Endodermal cell (in vitro differentiated cells): ENCODE measurements at places on chromosomes 4 and X.
A peak's percentile ranks its signal among the peaks of the same experiment; 100 is the strongest.

DNA sequence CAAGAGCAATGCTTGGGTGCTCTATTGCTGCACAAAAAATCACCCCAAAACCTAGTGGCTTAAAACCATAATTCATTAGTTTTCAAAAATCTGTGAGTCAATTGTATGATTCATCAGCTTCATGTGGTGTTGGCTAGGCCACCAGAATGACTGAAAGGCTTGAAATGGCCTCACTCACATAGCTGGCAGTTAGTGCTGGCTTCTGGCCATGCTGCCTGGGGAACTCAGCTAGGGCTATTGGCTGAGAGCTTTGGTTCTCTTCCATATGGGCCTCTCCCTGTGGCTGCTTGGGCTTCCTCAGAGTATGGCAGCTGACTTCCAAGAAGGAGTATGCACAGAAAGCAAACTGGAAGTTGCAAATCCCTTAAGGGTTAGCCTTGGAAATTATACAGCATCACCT, 3.1 kb upstream of the MTMR1 start:
- no peak for DNase-seq

DNA sequence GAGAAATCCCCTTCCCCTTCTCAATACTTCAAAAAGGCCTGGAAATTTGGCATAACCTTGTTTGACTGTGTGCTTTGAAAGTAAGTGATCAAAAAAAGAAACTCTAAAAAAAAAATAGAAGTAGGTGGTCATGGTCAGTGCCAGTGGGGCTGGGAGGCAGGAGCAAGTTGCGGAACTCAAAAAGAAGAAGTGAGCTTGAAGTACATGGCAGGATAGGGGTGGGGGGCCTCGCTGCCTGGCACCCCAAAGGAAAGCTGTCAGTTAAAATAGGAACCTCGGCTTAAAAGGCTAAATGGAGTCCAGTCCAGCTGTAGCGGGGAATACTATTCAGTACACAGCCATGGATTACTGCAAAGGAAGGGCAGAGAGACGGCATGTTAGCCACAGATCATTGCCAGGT, 12.2 kb upstream of the NKRF start:
- no peak for DNase-seq

- DNase-seq: no peak
Measured at GRCh38 chr4:123102897-123103471, 180.6 kb upstream of the NUDT6 start.

DNA sequence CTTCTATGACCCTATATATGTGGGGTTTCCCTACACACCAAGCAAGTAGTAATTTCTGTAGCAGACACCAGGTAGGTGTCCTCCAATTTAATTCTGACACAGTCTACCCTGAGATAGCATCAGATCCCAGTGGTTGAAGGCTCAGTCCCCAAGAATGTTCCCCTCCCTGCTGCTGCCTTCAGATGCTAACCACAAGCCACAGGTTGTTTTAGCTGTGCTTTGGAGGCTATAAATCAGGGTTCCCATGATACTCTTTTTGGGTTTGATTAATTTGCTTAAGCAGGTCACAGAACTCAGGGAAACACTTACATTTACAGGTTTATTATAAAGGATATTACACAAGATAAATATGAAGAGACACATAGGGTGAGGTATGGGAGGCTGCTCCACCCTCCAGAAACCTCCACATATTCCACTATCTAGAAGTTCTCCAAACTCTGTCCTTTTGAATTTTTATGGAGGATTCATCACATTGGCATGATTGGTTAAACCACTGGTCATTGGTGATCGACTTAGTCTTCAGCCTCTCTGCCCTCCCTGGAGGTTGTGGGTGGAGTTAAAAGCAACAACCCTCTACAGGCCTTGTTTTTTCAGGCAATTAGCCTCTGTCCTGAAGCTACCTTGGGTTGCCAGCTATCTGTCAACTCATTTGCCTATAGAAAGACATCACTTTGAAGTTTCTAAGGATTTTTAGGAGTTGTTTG, 50.8 kb downstream of the GRIA2 start:
- no peak for DNase-seq

DNA sequence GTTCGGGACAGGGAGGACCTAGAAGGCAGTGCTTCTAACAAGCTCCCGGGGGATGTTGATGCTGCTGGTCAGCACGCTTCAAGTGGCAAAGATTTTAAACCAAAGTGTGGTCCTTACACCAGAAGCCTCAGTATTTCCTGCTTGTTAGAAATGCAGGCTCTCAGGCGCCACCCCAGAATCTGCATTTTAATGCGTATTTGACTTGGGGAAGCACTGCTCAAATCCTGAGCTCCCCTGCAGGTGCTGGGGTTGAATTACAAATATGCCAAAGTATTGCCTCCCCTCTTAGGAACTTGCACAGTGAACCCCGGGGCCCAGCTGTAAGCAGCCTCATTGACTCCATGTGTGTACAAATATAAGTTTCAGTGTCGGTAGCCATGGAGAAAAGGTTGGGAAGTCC, 70.8 kb upstream of the RAI2 start:
- peak; percentile 50 for DNase-seq

GRCh38 chr4:142440093-142440492, 406.0 kb downstream of the INPP4B start:
- DNase-seq: no peak

- peak; percentile 89 for DNase-seq
Measured at GRCh38 chr4:4666693-4667621, 125.1 kb upstream of the STX18 start.

GRCh38 chr4:35216636-35217035, 1027.7 kb downstream of the ARAP2 start:
- no peak for DNase-seq

DNA sequence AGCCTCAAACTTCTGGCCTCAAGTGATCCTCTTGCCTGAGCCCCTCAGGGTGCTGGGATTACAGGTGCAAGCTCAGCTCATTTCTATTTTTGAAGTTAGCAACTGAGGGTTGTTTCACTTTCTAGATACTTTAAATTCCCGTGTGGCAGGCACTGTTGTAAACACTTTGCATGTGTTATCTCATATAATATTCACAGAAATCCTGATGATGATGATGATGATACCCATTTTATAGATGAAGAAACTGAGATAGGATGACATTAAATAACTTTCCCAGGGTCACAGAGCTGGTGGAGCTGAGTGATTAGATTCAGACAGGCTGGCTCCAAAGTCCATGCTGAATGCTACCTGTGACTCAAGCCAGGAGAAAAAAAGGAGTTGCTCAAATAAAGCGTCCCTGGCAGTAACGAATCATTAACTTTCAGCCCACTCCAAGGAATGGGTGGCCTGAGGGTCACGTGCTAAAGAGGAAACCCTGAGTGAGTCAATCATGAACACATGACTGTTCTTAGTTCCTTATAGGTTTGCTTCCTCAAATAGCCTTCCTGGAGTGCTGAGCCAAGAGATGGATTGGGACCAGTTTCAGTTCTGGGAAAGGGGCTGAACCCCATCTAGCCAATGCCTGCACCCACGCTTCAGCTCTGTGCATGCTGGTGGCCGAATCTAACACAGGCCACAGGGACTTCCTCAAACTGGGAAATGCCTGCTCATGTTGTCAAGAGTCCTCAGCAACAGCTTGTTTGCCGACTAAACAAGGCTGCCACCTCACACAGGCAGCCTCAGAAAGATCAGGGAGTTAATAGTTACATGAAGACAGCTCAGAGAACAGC, 52.8 kb downstream of the RBM47 start:
- DNase-seq: peak; percentile 75

- DNase-seq: no peak
Measured at GRCh38 chr4:76354517-76355473, 48.3 kb downstream of the STBD1 start.

- DNase-seq: peak; percentile 93
Measured at GRCh38 chrX:131830400-131831184, 192.5 kb upstream of the STK26 start.

- peak; percentile 80 for DNase-seq
Measured at GRCh38 chr4:110618581-110619462, 4.1 kb downstream of the PITX2 start.

DNA sequence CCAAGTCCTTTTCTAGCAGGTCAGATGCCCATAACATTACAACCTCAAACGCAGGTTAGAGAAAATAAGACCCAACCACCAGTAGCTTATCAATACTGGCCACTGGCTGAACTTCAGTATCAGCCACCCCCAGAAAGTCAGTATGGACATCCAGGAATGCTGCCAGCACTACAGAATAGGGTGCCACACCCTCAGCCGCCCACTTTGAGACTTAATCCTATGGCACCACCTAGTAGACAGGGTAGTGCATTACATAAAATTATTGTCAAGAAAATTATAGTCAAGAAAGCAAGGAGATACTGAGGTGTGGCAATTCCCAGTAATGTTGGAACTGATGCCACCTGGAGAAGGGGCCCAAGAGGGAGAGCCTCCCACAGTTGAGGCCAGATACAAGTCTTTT, 19.9 kb upstream of the TRIM61 start:
- no peak for DNase-seq

GRCh38 chr4:114265342-114265741, 285.9 kb upstream of the ARSJ start:
- no peak for DNase-seq

GRCh38 chr4:177574446-177574845, 132.2 kb upstream of the AGA start:
- no peak for DNase-seq
